ENCODE measurements at places on chromosomes 6 and 20. TPM values are rescaled to one million over a fixed set of nuclear protein-coding genes. Genes with fewer than 3 reads are reported as not detected.

The OR2H2 gene
- not detected for total RNA-seq

The RAMACL gene
- 0.17 TPM for total RNA-seq

The TMEM14A gene
- 37.2 TPM for total RNA-seq

The CPXM1 gene
- total RNA-seq, result not detected

The APOBEC2 gene
- total RNA-seq, result not detected

The ADAM33 gene
- total RNA-seq, result not detected

The CDH26 gene
- 1.2 TPM for total RNA-seq

The RAB44 gene
- total RNA-seq, result not detected

The TBX18 gene
- not detected for total RNA-seq

The PREX1 gene
- total RNA-seq, result 1.3 TPM

The NEU1 gene
- 30.8 TPM for total RNA-seq

The DPPA5 gene
- total RNA-seq, result not detected

The RNF114 gene
- 44.1 TPM for total RNA-seq

The LY86 gene
- total RNA-seq, result not detected

The CNR1 gene
- total RNA-seq, result not detected

The BCAS1 gene
- total RNA-seq, result not detected

The GATA5 gene
- total RNA-seq, result not detected

The SIRPB2 gene
- 0.48 TPM for total RNA-seq

The SLC32A1 gene
- not detected for total RNA-seq

The ZBTB22 gene
- 10.9 TPM for total RNA-seq

The GSTA2 gene
- total RNA-seq, result not detected

The PHACTR2 gene
- 45.2 TPM for total RNA-seq

The COL20A1 gene
- not detected for total RNA-seq

The KHDC1 gene
- 2.3 TPM for total RNA-seq

The LPIN3 gene
- 16.9 TPM for total RNA-seq

The LY6G6D gene
- not detected for total RNA-seq
